ENCODE measurements at places on chromosomes 6 and 20.

DNA sequence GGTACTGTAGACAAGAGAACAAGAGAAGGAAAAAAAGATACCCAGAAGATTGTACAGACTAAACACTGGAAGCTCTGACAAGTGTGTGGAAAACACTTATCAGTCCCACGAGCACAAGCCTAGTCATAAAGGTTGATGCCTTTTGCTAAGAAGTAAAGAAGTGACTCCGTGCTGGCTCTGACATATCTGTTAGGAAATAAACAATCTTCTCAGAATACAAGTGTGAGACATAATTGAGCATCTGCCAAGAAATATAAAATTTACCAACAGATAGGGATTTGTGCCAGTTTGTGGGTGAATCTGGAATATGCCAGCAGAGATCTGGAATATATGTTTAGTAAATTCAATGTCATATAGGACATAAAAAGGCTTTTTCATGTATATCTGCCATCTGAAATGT lies 258.7 kb upstream of the RNF217 start:
- no peak for DNase-seq

DNA sequence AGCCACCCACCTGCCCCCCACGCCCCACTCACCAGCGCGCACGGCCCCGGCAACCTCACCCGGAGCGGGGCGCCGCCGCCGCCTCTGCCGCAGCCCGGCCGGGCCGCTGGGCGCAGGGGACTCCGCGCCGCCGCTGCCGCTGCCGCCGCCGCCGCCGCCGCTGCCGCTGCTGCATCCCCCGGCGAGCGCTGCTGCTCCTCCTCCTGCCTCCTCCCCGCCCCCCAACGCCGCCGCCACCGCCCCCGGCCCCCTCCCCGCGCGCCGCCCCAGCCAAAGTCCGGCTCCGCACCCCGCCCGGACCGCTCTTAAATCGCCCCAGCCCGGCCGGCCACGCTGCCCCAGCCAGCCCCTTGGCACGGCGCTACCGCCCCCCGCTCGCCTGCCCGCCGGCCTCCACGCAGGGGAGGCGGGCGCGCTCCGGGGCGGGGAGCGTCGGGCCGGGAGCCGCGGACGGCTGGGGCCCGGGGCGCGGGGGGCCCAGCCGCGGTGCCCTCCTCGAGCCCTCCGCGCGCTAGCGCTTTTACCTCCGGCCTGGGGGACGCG lies at the start of gene SULF2:
Gene SULF2, minus strand, starts transcription at position 171 of the 543 bp plus-strand sequence. CDS start 28,118 bp downstream, outside the sequence.
- DNase-seq: no peak

DNA sequence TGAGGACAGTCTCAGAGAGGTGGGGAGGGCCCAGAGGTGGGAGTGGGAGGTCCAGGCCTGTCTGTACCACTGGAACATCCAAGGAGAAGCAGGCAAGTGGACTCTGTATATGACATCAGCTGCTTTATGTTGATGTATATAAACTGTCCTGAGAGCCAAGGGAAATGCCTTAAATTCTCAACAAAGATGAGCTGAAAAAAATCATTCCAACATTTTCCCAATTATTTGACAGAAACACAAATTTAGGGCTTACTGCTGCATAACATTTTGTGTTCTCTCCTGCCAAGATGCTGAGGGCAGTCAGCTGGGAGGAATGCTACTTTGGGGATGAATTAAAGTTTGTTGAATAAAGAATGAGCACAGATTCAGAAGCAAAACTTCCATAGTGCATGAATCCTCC lies 52.8 kb downstream of the FOXC1 start:
- DNase-seq: no peak

- DNase-seq: no peak
These were observed 22.7 kb upstream of the PRDM1 start for GRCh38 chr6:106063448-106063850.

DNA sequence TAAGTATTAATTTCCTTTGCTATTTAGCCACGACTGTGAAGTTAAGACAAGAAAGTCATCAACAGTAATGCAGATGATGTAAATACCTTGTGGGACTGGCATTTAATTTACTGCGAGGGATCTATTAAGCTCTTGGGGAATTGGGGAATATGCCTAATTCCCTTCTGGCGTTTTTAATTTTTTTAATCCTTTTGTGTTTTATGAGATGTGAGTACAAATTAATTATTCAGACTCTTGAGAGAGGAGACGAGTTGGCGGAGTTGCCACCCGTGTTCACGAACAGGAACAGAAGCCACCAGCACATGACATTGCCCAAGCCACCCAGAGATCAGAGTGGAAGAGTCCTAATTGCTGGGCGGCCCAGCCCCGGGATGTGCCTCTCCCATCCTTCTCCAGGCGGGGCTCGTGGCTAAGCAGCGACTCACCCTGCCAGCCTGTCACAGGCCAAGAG lies 533 bp upstream of the CRYBG1 start:
- no peak for DNase-seq

- no peak for DNase-seq
These were observed 93.4 kb downstream of the THBS2 start for GRCh38 chr6:169160091-169160854.

DNA sequence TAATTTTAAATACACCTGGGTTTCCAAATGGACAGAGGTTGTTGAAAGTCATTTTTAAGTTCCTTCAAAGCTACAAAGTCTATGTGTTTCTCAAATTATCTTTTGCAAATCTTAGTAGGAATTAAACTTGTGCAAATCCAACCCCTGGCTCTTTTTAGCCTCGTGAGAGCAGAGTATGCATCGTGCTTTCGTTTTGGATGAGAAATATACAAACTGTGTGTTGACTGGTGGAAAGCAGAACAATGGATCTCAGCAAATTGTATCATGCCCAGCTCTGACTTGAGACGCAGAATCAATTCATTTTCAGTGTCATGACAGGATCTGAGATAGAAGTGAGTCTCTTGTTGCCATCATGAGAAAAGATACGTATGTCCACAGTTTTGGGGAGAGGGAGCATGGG lies 542.4 kb upstream of the FLRT3 start:
- DNase-seq: no peak

DNA sequence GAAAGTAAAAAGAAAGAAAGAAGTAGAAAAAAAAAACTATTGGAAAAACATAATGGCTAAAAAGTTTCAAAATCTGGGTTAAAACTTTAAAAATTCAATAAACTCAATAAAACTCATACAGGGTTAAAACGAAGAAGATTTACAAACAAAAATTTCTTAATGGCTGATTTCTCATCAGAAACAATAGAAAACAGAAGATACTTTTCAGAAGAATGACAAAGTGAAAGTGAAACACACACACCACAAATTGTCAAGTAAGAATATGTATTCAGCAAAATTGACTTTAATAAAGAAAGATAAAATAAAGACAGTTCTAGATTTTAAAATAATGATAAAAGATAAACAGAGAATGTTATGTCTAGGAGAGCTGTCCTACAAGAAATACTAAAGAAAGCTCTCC lies 618.9 kb upstream of the GJE1 start:
- no peak for DNase-seq

DNA sequence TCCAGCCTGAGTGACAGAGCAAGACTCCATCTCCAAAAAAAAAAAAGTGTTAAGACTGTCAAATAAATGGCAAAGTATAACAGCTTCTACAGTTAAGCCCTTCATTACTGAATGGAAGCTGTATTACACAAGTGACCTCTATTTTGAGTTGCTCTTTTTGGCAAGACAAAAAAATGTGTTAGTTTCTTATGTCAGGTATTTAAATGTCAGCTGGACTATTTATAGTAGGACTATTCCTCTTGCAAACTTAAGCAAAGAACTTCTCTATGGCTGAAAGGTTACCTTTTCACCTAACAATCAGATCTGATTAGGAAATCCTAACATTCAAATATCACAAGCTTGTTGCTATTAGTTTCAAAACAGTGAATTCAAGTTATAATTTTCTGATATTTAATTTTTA lies 12.4 kb downstream of the UBE2V1 start:
- no peak for DNase-seq

- DNase-seq: no peak
These were observed 10.7 kb upstream of the STMND1 start for GRCh38 chr6:17091122-17091521.

- DNase-seq: no peak
These were observed 226.6 kb downstream of the ALDH8A1 start for GRCh38 chr6:134723081-134723871.

DNA sequence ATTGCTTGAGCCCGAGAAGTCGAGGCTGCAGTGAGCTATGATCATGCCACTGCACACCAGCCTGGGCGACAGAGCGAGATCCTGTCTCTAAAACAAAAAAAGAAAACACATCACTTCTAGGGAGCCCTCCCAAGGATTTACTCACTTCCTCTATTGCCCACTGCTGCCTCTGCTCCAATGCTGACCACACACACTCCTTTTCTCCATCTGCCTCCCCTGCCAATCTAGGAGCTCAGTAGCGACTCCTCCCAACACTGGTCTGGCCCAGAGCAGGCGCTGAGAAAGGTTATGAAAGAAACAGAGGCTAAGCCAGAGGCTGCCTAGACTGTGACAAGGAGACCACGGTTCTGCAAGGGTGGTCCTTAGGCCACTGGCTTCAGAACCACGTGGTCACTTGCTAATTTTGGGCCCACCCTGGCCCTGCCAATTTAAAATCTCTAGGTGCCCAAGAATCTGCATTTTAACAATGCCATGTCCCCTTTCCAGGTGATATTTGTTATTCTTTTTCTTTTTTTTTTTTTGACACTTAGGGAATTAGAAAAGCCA lies 1.3 kb upstream of the E2F1 start:
- DNase-seq: no peak

- DNase-seq: no peak
These were observed 117.4 kb upstream of the PRDM1 start for GRCh38 chr6:105968603-105969333.

GRCh38 chr20:35395728-35396127 lies 16.0 kb downstream of the UQCC1 start:
- no peak for DNase-seq

- no peak for DNase-seq
These were observed 27.5 kb downstream of the LAMA5 start for GRCh38 chr20:62339647-62340062.

GRCh38 chr20:37562695-37563480 lies 35.2 kb upstream of the BLCAP start:
- no peak for DNase-seq

DNA sequence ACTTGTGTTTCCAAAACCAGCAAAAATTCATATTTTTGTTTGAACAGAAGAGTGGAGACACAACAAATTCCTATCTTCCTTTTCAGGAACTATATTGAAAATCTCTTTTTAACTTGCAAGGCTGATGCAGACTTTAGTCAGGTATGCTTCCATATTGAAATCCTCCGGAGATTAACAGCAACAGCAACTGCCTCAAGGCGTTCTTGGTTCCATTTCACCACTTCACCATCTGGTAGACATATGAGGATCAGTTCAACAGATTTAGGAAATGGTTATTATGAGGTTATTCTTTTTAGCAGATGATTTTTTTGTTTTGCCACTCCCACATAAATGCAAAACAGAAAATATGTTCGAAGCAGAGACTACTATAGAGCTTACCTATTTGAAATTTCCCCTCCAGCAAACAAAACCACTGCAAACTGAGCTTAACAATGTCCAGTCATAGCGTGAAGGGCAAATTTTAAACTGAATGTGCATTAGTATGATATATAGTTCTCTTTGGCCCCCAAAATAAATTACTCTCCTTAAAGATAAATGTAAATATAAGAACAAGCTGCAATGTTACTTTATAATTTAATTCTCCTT lies 520.5 kb upstream of the ADGRB3 start:
- no peak for DNase-seq

DNA sequence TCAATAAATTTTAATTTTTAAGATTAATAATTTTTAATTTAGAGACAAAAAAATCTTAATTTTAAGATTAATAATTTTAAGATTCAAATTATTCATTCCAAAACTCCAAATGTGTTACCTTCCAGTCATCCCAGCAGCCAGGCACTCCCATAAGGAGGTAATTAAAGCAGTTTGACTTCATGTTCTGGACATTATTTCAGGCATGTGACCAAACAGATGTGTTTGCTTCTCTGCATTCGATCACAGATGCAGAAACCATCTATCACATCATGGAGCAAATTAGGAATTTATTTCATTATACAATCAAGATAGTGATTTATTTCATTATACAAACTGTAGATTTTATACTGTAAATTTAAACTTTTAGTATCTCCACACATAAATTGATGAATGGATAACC lies 150.3 kb downstream of the AKAP7 start:
- DNase-seq: no peak

DNA sequence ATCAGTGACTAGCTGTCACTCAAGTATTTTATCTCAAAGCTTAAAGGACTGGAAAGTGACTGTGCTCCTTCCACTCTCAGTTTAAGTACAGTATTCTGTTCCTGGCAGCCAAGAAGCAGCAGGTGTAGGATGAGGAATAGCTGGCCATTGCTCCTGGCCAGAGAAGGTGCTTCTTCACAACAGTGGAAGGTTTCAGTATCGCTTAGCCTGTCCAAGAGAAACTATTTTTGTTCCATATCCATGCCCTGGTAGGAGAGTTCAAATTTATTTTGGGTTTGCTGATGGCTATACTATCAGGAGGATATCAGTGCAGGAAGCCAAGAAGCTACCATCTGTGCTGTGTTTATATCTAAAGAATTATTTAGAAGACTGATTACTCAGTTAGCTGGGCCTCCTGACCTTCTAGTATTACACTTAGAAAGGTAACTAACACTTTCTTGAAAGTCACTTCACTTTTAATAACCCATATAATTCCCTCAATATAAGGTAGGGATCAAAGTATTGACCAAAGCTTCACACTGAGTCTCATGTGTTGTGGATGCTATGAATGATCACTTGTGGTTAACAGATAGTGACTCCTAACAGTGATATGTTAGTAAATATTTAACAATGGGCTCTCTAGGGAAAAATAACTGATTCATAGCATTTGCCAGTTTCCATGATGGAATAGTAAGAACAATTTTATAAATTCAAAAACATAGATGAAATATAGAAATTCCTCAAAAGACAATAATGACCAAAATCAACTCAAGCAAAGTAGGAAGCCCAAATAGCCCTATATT lies 99.9 kb downstream of the AIG1 start:
- no peak for DNase-seq

- no peak for DNase-seq
These were observed 678.6 kb upstream of the ID4 start for GRCh38 chr6:19158586-19158985.

DNA sequence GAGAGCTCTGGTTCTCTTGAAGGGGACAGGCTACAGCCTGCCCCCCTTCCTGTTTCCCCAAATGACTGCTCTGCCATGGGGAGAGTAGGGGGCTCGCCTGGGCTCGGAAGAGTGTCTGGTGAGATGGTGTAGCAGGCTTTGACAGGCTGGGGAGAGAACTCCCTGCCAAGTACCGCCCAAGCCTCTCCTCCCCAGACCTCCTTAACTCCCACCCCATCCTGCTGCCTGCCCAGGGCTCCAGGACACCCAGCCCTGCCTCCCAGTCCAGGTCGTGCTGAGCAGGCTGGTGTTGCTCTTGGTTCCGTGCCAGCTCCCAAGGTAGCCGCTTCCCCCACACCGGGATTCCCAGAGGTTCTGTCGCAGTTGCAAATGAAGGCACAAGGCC lies 9.8 kb downstream of the VEGFA start:
- peak; percentile 89 for DNase-seq

- DNase-seq: no peak
These were observed 29.5 kb downstream of the TCF21 start for GRCh38 chr6:133918208-133918930.

- DNase-seq: no peak
These were observed 402.9 kb upstream of the RUNX2 start for GRCh38 chr6:44925100-44925739.

- DNase-seq: no peak
These were observed 181.9 kb upstream of the QKI start for GRCh38 chr6:163232649-163233048.
